Activated CD4-positive, alpha-beta T cell treated with anti-CD3 and anti-CD28 coated beads for 36 hours (primary cell): ENCODE measurements at places on chromosomes 12 and 14. TPM values are rescaled to one million over a fixed set of nuclear protein-coding genes. Genes with fewer than 3 reads are reported as not detected.

Gene SDSL
- 3.9 TPM for total RNA-seq

Gene RDH12
- total RNA-seq, result not detected

Gene CHURC1
- 66.1 TPM for total RNA-seq

Gene P2RX2
- not detected for total RNA-seq

Gene TMEM30B
- 2.1 TPM for total RNA-seq

Gene CLEC2A
- total RNA-seq, result not detected

Gene TCL1B
- total RNA-seq, result not detected

Gene CLEC6A
- total RNA-seq, result not detected

Gene LHX5
- not detected for total RNA-seq

Gene NPFF
- not detected for total RNA-seq

DNA sequence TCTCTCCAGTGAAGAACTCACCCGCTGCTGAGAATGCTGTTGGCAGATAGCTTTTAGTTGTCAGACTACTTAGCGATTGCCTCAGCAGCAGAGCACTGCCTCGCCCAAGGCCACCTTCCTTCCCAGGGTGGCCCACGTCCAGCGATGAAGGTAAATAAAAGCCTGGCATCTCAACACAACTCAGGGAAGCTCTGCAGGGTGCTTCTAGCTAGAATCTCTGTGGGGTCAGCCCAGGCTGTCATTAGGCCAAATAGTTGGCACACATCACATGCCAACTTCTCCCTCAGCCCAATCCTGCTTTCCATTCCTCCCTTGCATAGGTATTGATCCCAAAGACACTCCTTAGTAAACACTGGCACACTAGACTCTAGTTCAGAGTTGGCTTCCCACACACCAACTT lies 368.1 kb upstream of the TMTC1 start:
- no peak for DNase-seq

DNA sequence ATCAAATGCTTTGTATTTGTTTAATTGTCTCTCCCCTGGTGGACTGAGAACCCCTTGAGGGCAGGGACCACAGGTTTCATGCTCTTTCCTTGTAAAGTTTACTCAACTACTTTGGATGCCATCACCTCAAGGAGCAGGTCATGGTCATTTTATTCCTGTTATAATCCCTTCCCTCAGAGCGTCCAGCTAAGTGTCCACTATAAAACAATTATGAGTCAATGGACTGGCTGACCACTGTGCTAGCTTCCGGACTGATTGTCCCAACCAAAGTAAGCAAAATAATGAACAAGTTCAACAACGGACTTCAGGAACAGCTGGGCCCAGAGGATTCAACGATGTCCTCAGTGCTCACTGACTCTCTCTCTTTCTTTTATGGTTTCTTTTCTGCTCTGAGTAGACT lies 18.2 kb downstream of the AK7 start:
- no peak for DNase-seq

DNA sequence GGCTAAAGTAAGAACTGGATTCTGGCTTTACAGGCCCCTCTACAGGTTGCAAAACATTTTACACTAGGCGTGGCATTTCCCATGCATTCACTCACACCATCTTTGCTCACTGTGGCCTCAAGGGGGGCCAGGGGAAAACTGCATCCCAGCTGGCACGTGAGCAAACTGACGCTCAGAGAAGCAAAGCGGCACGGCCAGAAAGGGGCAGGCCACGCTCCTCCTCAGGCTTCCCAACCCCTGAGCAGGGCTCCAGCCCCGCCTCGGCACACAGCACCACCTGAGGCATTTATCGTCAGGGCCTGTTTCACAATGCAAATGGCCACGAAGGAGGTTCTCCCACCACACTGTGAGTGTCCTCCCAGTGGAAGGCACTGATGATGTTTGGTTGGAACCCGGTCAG lies 90.8 kb downstream of the BCL11B start:
- DNase-seq, result peak; percentile 63

- no peak for DNase-seq
Measured at GRCh38 chr12:4197922-4198763, 75.4 kb upstream of the CCND2 start.

DNA sequence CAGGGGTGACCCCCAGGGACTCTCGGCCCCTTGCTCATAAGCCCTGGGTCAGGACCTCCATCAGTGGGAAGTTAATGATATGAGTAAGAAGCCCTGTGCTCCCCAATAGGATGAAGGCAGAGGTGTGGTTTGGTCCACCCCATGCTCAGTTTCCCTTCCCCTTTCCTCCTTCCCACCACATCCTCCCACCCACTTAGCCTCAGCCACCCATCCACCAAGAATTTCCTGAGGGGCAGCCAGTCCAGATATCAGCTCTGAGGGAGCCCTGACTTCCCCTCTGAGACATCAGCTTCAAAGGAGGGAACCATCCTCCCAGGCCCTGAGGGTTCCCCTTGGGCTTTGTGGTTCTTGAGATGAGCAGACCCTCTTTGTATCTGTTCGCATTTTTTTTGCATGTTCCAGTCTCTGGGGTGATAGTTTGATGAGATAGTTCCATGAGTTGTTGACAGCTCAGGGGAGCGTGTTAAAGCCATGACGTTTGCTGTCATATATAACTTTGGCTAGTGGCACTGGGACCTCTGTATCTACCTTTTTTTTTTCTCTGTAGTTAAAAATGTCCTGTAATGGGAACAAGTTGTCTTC lies 71.2 kb downstream of the LGMN start:
- DNase-seq, result peak; percentile 85

DNA sequence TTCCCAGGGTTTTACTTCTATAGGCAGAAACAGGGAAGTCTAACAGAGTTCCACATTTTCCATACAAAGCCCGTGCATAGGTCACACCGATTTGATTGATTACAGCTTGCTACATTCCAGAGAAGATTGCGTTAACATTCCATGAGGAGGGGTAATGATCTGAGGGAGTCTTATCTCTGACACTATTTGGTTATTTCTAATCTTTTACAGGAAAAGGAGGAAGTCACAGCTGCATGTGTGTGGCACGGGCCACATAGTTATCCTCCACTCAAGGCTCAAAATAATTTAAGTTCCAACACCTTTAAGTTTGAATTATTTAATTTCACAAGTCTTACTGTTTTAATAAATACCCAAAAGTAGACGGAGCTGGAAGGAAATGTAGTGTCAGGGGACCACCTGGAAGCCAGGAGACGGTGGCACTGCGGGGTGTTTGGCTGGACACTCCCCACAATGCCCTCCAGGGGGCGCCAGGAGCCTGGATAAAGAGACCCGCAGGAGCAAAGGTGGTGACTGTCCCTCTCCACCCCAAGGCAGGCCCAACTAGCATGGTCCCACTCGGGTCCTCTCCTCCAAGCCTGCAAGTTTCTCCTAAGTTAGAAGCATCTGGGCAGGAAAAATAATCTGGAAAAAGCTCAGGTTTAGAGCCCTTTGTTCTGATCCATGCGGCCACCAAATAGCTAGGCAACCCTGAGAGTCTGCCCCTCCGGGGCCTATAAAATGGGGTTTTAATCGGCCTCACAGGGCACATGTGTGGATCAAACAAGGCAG lies 20.2 kb downstream of the KRT8 start:
- peak; percentile 90 for DNase-seq

DNA sequence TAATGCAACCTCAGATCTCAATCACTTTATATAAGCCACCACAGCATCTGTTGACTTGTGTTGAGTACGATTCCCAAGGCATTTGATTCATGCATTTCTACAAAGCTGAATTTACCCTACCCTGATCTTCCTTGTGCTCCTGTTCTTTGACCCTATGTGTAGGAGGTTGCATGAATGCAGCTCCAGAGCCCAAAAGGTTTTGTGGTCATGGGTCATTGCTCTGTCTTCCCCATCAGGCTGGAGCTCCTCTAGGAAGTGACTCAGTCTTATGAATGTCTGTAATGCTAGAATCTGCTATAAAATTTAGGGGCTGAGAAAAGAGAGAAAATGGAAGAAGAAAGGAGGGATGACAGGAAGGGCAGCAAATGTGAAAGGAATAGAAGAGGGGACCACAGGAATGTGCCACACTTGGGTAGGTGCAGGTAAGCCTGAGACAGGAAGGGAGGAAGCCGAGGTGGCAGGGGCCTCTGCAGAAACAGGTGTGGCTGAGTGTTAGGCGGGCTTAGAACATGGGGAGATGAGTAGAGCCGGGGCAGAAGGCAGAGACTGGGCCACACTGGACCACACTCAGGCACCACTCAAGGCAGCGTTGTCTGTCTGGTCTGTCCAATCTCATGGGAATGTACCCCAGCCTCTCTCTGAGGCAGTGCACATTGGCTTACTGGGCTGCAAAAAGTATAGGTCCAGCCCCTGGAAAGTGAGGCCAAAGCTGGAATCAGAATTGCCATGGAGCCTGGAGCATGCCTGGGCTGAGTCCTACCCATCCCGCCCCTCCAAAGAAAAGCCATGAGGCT lies 334.1 kb downstream of the BCL11B start:
- no peak for DNase-seq

GRCh38 chr12:120814903-120815429 lies 89.2 kb downstream of the SPPL3 start:
- no peak for DNase-seq

GRCh38 chr12:57895389-57896114 lies 45.8 kb upstream of the ATP23 start:
- no peak for DNase-seq

DNA sequence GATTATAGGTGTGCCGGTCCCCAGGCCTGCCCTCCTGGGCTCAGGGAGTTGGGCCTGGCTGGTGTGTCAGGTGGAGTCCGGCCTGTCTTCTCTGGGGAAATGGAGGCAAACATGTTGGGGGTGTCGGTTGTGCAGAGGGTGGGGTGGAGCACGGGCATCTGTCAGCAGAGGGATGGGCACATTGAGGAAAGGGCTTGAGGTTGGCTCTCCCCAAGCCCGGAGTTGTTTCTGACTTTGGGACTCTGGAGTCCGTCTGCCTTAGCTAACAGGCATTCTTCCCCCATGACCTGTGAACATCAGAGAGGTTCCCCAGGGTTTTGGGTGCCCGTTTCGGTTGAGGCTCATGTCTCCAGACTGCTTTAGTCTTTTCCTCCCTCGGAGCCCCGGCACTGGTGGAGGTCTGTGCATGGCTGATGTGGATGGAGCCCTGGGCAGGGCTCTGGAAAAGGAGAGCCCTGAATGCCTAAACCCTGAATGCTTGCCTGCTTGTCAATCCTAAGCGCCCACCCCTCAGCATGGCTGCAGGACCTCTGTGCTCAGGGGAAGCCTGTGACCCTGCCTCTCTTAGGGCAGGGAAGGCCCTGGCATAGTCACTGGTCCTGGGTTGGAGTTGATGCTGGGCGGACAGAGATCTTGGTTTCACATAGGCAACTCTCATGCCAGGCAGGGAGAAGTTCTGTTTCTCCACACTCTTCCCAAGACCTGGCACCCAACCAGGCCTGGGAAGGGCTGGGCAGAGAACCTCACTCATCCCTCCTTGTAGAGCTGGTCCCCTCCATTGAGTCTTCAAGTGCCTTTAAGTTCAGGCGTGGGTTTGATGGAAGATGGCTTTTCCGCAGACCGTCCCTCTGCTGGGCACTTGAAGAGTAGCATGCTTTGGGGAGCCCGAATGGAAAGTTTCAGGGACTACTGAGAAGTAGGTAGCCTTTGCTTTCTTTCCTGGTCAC lies 12.9 kb downstream of the NYNRIN start:
- peak; percentile 54 for DNase-seq

DNA sequence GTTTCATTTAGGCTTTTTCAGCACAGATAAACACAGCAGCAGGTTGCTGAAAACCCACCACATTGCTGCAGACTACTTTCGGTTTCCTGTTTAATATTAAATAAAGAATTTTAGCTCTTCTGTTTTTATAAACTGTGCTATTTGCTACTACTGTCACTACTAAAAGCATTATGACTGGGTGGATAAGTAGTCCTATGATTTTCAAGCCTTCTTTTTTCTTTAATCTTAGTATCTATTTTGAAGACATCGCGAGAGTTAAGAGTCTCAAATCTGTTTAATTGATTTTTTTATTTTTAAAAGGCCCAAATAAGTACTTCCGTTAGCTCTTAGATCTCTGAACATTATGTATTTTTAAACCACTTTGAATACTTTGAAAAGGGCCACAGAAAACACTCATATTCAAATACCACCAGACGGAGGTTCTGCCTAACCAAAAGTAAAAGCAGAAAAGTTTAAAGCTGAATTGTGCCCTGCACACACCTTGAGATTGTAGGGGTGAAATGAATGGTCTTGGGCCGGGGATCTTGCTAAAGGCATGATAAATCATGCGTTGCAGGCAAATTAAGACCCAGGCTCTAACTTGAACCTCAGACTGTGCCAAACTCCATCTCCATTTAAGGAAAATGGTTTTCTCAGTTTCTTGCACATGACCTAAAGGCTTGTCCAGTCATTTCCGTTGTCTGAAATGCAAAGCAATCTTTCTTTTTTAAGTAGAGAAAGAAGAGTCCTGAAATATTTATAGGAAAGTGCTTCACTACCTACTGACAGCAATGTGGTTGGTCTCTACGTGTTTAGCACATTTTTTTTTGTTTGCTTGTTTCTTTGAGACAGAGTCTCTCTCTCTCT lies 13.6 kb upstream of the FOXN3 start:
- peak; percentile 75 for DNase-seq

- DNase-seq, result no peak
Measured at GRCh38 chr14:103576371-103577024, 13.7 kb downstream of the COA8 start.

GRCh38 chr14:91108941-91109611 lies 4.8 kb upstream of the DGLUCY start:
- peak; percentile 59 for DNase-seq

- peak; percentile 73 for DNase-seq
Measured at GRCh38 chr14:73759183-73759713, 45.1 kb upstream of the PNMA1 start.

DNA sequence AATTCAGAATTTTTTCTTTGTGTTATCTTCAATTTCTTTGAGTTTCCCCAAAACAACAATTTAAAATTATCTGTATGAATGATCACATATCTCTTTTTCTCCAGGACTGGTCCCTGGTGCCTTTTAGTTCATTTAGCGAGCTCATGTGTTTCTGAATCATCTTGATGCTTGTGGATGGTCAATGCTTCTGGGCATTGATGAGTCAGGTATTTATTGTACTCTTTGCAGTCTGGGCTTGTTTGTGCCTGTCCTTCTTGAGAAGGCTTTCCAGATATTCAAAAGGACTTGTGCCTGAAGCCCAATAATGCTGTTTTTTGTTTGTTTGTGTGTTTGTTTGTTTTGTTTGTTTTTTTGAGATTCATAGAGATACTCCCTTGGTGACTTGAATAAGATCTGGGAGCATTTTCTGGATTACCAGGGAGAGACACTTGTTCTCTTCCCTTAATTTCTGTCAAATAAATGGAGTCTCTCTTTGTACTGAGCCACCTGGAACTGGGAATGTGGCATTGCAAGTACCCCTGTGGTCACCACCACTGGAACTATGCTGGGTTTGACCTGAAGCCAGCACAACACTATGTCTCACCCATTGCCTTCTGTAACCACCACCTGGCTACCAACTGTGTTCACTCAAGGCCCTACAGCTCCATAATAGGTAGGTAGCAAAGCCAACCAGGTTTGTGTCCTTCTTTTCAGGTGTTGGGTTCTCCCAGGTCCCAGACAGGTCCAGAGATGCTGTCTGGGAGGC lies 56.3 kb downstream of the SLC6A15 start:
- DNase-seq, result no peak

GRCh38 chr12:106251631-106252455 lies 4.0 kb upstream of the CKAP4 start:
- DNase-seq, result no peak

GRCh38 chr12:112349431-112349830 lies 32.8 kb downstream of the HECTD4 start:
- no peak for DNase-seq
